ENCODE measurements at places on chromosomes 4 and X. TPM values are rescaled to one million over a fixed set of nuclear protein-coding genes. Genes with fewer than 3 reads are reported as not detected.

- no peaks in the 10 kb centered on the region for H3K4me1 ChIP-seq
- H3K27me3 ChIP-seq, result no peaks in the 10 kb centered on the region
- DNase-seq, result no peak
- H3K36me3 ChIP-seq, result no peaks in the 10 kb centered on the region
- no peak overlapping the region for H3K4me3 ChIP-seq
- no peak overlapping the region for H3K27ac ChIP-seq
Measured at GRCh38 chr4:76674983-76675382, 223.0 kb downstream of the SOWAHB start.

DNA sequence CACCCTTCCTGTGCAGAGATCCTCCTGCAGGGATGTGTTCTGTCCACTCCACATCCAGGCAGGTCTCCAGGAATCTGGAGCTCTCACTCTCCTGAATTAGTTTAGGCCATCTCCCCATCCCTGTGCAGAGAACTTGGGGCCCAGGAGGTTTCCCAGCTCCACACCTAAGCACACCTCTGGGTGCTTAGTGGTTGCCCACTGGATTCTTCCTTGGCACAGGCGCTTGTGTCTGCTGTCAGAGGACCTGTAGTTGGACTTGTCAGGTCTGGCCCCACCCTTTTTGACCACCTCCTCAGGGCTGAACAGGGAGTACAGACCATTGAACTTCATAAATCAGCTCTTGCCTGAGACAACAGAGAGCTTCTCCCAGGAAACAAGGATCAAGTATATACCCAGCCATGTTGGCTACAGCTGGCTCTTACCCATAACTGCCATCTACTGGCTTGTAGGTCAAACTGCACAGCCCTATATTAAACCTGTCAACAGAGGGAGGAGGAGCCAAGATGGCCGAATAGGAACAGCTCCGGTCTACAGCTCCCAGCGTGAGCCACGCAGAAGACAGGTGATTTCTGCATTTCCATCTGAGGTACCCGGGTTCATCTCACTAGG is 275.5 kb downstream of the PPARGC1A start:
- H3K4me1 ChIP-seq, result no peaks in the 10 kb centered on the region
- no peak overlapping the region for H3K4me3 ChIP-seq
- no peaks in the 10 kb centered on the region for H3K36me3 ChIP-seq
- H3K27ac ChIP-seq, result no peak overlapping the region

GRCh38 chrX:133697656-133698055 is 282.4 kb upstream of the GPC4 start:
- H3K4me1 ChIP-seq, result no peaks in the 10 kb centered on the region
- no peaks in the 10 kb centered on the region for H3K36me3 ChIP-seq
- H3K4me3 ChIP-seq, result no peak overlapping the region
- peaks cover 7% of the 10 kb centered on the region for H3K27me3 ChIP-seq
- no peak overlapping the region for H3K27ac ChIP-seq

Gene CXorf38
- 6.3 TPM for polyA plus RNA-seq

GRCh38 chr4:31261632-31262031 is 541.5 kb downstream of the PCDH7 start:
- no peaks in the 10 kb centered on the region for H3K4me1 ChIP-seq
- no peak overlapping the region for H3K4me3 ChIP-seq
- no peak overlapping the region for H3K27ac ChIP-seq
- no peaks in the 10 kb centered on the region for H3K36me3 ChIP-seq

Gene PTCHD1
- not detected for polyA plus RNA-seq

Gene EPGN
- not detected for polyA plus RNA-seq

Gene CYSLTR1
- polyA plus RNA-seq, result 1.5 TPM

- no peaks in the 10 kb centered on the region for H3K4me1 ChIP-seq
- no peaks in the 10 kb centered on the region for H3K27me3 ChIP-seq
- DNase-seq, result no peak
- no peaks in the 10 kb centered on the region for H3K36me3 ChIP-seq
Measured at GRCh38 chr4:76055016-76055415, 19.1 kb upstream of the CXCL11 start.

Gene OPRPN
- polyA plus RNA-seq, result not detected

Gene TNMD
- polyA plus RNA-seq, result 2.6 TPM

- no peak for DNase-seq
- no peak overlapping the region for H3K27ac ChIP-seq
- no peak overlapping the region for H3K4me3 ChIP-seq
- no peaks in the 10 kb centered on the region for H3K36me3 ChIP-seq
Measured at GRCh38 chr4:125331116-125331515, 16.4 kb downstream of the FAT4 start.

DNA sequence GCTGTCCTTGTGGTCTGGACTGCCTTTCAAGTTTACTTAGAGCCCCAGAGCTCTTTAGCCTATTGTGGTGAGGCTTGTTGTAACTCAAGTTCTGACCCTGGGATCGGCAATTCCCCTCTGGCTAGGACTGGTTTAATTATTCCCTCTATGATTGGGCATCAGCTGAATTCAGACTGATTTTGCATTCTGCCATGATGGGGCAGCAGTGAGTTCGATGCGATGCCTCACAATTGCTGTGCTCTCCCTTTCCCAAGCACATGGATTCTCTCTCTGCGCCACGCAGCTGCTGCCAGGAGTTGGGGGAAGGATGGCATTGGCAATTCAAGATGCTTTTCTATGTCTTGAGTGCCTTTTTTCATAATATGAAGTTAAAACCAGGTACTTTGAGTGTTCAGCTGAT is 327.8 kb upstream of the CXorf51B start:
- no peaks in the 10 kb centered on the region for H3K27me3 ChIP-seq
- no peaks in the 10 kb centered on the region for H3K4me1 ChIP-seq
- H3K4me3 ChIP-seq, result no peak overlapping the region

- no peaks in the 10 kb centered on the region for H3K27me3 ChIP-seq
- no peak overlapping the region for H3K4me3 ChIP-seq
- DNase-seq, result peak; percentile 34
Measured at GRCh38 chr4:113436360-113436759, 325.2 kb downstream of the CAMK2D start.

Gene ARR3
- polyA plus RNA-seq, result not detected

DNA sequence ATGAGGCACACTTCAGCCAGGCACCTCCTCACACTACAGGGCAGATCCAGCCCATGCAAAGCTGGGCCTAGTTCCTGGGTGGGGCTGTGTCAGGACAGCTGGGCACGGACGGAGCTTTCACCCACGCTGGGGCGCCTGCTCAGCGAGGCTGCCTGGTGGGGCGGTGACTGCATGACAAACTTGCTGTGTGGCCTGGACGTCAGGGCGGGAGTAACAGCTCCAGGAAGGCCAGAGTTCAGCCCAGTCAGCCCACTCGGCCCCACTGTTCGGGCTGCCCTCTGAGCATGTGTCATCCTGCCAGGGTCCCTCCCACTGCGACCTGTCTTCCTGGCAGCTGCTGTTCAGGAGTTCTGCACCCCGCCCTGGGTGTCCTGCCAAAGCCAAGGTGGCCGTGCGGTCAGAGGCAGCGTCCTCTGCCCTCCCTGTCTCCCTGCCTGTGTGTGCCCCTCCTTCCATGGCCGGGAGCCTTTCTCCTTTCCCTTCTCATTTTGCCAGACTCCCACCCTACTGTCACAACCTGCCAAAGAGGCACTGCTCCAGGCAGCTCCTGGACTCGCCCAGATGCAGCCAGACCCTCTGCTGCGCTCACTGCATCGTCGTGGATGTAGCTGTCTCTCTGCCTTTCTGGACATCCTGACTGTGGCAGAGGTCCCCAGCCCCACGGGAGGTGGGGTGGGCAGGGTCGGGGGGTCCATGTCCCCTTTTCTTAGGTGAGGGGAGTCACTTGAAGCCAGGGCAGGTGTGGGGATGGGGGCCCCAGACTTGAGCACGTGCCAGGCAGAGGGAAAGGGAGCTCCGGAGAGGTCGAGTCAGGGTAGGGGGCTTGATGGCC is 33.0 kb upstream of the KIAA0232 start:
- no peak overlapping the region for H3K27ac ChIP-seq
- DNase-seq, result peak; percentile 73
- no peak overlapping the region for H3K4me3 ChIP-seq

DNA sequence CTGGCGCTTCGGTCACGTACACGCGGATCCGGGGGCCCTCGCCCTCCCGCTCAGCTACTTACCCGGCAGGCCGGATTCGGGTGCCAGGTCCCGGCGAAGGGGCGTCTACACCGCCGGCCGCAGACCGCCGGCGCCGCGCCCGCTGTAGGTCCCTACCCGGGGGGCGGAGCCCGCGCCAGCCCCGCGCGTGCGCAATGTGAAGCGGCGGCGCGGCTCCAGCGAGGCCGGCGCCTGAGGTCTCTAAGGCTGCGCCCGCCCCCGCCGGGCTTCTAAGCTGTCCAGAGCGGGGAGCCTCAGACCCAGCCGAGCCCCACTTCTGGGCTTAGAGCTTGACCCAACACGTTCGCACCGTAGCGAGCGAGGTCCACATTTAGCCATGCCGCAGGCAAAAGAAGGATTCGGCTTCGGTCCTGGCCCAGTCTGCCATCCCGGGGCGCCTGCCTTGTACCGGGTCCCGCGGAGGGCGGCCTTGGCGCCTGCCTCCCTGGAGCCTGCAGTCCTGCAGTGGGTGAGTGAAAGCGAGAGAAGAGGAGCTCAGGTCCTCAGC is at the start of gene ZNF518B:
ZNF518B (minus strand) TSS at position 172 of the 547 bp plus-strand sequence. CDS start 11,098 bp downstream, outside the sequence.
- H3K4me1 ChIP-seq, result peaks cover 5% of the 10 kb centered on the region
- no peaks in the 10 kb centered on the region for H3K36me3 ChIP-seq
- peaks cover 6% of the 10 kb centered on the region for H3K27me3 ChIP-seq
- H3K27ac ChIP-seq, result no peak within 1 kb of the TSS

DNA sequence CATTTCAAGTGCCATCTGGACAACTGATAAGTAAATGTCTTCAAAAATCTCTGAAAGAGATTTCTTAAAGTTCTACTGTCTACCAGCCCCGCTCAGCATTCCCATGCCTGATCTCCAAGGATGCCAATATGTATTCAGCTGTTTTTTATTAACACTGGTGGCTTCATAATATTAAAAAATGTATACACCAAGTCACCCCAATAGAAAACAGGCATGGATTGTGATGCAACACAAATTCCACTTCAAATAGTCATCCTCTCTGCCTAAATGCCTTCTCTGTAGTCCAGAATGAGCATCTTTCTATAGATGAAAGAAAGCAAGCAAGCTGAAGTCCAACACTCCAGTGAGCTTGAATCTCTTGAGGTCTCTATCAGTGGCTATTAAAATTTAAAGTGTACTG is 152.2 kb upstream of the PPARGC1A start:
- no peak overlapping the region for H3K4me3 ChIP-seq
- H3K27ac ChIP-seq, result no peak overlapping the region
- H3K4me1 ChIP-seq, result no peaks in the 10 kb centered on the region
- H3K36me3 ChIP-seq, result no peaks in the 10 kb centered on the region
- DNase-seq, result no peak
- no peaks in the 10 kb centered on the region for H3K27me3 ChIP-seq

GRCh38 chr4:147311956-147312355 is 168.9 kb upstream of the EDNRA start:
- no peaks in the 10 kb centered on the region for H3K27me3 ChIP-seq
- no peak overlapping the region for H3K4me3 ChIP-seq
- DNase-seq, result no peak
- H3K36me3 ChIP-seq, result no peaks in the 10 kb centered on the region

DNA sequence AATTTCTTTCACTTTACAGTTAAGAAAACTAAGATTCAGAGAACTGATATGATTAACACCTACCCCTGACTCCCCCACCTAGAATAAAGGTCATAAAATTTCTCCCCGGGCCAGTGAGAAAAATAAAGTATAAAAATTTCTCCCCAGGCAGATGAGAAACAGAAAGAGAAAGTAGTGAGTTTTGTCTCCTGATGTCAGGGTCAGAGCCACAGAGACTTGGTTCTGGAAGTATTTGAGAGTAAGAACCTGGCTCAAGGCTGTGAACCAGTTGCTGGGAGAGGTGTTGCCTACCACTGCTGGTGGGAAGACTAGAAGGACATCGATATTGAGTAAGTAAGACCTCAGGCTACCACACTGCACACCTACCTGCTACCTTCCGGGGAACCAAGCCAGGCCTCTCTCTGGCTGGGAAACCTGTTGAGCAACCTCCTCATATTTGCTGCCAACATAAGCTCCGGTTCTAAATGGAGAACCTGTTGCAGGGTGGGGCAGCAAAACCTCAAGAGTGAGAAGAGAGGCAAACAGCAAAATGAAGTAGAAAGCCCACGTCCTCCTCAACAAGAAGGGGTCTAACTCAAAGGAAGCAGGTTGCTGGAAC is 104.2 kb upstream of the PUDP start:
- H3K36me3 ChIP-seq, result no peaks in the 10 kb centered on the region
- no peaks in the 10 kb centered on the region for H3K4me1 ChIP-seq
- no peak overlapping the region for H3K4me3 ChIP-seq
- peak; percentile 20 for DNase-seq
- H3K27ac ChIP-seq, result no peak overlapping the region
- H3K27me3 ChIP-seq, result peaks cover 2% of the 10 kb centered on the region

DNA sequence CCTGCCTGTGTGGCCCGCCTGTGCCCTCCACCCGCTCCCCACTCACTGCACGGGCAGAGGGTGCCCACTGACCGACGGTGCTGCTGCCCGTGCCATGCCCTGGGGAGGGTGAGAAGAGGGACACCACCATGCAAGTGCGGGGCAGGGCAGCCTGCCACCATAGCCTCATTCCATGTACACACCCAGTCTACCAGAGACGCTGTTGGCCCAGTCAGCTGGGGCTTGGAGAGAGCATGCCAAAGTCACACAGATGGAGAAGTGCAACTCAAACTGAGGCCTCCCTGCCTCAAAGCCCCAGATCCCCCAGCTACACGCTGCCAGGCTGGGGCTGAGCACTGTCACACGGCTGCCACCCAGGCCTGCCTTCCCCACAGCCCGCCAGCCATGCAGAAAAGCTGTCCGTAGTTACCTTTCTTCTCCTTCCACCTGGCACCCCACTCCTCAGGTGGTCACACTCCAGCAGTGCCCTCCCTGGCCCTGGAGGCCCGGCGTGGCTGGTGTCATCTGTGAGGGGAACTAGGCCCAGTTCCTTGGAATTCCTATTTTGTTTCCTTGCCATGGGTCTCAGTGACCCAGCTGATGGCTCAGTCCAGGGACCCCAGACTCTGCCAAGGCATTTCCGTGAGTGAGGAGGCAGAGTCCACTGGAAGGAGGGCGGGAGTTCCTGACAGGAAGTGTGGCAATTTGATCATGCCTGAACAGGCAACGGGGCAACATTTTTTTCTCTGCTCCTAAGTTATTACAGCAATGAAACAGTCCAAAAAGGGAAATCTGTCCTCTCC is at the start of gene SLC2A9:
SLC2A9 (minus strand) TSS at position 627 of the 782 bp plus-strand sequence; CDS start at position 559, 68 bp downstream.
- H3K4me1 ChIP-seq, result peaks cover 34% of the 10 kb centered on the region
- no peaks in the 10 kb centered on the region for H3K36me3 ChIP-seq
- H3K27me3 ChIP-seq, result no peaks in the 10 kb centered on the region
- no peak within 1 kb of the TSS for H3K4me3 ChIP-seq
- no peak for DNase-seq
- peak within 1 kb of the TSS; percentile 92 for H3K27ac ChIP-seq

Gene EVC2
- 1.6 TPM for polyA plus RNA-seq

Gene SHROOM2
- polyA plus RNA-seq, result 3.5 TPM

GRCh38 chr4:183755596-183755995 is 96.5 kb downstream of the TRAPPC11 start:
- H3K4me1 ChIP-seq, result no peaks in the 10 kb centered on the region
- no peak overlapping the region for H3K4me3 ChIP-seq
- no peaks in the 10 kb centered on the region for H3K27me3 ChIP-seq
- H3K36me3 ChIP-seq, result no peaks in the 10 kb centered on the region
- no peak for DNase-seq

Gene HMX1
- polyA plus RNA-seq, result not detected

Gene SCML1
- polyA plus RNA-seq, result 8.5 TPM

Measured in kidney (tissue), 22 donors.